ENCODE measurements at places on chromosomes 7 and 10.

- no peak for DNase-seq
Measured at GRCh38 chr7:48390388-48391327, 219.4 kb downstream of the ABCA13 start.

GRCh38 chr10:69890065-69890847, 88.5 kb downstream of the COL13A1 start:
- no peak for DNase-seq

DNA sequence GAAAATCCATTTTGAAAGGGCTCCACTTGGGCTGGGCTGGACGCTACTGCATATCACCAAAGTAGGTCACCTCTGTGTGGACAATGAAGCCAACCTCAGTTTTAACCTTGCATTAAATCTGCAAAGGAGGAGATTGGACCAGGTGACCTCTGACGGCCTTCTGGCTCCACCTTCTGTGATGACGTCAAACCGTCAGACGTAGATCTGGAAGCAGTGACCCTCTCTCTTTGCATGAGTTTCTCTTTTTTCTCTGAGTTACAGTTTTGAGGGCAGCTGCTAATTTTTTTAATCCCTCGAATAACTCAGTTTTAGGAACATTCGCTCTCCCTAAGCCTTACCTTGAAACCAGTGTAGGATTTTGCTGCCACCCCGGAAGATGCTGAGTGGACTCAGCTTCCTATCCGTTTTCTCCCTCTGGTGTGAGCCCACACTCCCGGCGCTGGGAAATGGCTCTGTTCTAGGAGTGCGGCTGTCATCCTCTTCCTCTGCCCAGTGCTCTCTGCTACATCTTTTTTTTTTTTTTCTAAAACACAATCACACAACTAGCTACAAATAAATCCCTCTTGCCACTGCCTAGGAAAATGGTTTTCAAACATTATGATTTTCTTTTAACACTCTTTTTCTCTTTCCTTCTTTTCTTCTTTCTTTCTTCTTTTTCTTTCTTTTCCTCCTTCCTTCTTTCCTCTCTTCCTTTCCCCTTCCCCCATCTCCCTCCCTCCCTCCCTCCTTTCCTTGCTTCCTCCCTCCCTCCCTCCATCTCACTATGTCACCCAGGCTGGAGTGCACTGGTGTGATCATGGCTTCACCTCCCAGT, 27.7 kb upstream of the NMT2 start:
- no peak for DNase-seq

GRCh38 chr7:18610331-18610948, 114.9 kb downstream of the HDAC9 start:
- DNase-seq: no peak

DNA sequence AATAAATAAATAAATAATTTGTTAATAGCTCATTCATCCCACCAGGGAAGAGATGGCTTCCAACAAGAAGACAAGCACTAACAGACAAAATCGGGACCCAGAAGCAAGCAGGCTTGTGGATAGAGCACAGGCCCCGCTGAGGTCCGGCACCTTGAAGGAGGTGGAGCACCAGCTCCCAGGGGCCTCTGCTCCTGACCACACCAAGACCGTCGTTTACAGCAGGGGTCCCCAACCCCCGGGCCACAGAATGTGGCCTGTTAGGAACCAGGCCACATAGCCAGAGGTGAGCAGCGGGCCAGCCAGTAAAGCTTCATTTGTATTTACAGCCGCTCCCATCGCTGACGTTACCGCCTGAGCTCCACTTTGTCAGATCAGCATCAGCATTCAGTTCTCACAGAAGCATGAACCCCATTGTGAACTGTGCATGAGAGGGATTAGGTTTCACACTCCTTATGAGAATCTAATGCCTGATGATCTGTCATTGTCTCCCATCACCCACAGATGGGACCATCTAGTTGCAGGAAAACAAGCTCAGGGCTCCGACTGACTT, 33.3 kb upstream of the SUN1 start:
- DNase-seq: no peak

GRCh38 chr7:122067077-122067476, 77.0 kb downstream of the AASS start:
- DNase-seq: no peak

- DNase-seq: no peak
Measured at GRCh38 chr7:7422641-7423040, 113.0 kb downstream of the COL28A1 start.

DNA sequence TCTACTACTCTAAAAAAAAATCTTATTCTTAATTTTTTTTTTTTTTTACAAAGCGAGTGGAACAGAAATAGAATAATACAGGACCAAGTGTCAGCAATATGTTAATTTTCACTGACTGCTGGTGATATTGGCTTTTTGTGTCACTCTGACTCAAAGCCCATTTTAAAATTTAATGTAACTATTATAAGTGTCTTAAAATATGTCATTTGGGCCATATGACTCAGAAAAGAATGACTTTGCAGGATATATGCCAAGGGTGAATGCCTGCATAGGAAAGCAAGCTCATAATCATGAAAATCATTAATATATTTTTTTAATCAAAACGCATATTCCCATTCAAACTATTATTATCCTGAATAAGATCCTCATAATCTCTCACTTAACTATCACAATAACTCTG, 149.2 kb downstream of the GNAT3 start:
- DNase-seq: no peak

DNA sequence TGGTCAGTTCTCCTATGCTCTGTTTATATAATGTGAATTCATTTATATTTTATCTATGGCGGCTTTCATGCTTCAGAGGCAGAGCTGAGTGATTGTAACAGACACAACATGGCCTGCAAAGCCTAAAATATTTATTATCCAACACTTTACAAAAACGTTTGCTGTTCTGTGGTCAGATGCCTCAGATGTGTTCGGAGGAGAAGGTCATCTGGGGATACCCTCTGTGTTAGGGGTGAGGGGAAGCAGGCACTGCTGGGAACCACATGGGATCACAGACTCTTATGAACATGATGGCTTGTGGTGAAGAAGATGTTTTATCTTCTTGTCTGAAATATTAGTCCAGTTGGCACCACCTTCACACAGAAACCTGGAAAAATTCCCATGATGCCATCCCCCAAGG, 203.4 kb downstream of the PHTF2 start:
- no peak for DNase-seq

DNA sequence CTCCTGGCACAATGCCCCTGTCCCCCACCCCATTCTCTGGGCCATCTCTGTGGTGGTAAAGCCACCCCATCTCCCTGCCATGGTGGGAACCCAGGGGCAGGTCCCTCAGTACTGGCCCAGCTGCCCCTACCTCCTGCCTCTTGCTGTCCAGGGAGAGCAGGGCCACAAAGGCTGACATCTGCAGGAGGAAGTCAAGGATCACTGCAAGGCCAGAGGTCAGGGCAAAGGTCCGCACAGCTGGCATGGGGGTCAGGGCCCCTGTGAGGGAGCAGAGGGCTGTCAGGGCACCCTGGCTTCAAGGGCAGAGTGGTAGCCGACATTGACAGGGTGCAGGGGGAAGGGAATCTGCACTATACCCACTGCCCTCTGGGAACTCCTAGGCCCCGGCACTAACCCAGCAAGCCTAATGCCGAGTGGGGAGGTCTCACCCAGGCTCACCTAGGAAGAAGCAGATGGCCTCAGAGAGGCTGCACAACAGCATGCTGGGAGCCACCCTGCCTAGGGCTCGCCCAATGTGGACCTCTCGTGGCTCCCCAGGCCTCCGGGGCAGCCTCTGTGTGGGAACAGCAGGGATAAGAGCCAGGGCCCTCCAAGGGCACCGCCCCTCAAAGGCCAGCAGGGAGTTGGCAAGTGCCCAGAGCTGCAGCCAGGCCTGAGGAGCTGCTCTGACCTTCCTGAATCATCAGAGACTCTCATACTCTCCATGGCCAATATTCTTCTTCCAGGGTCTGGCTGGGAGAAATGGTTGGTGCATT, 7.7 kb downstream of the NPC1L1 start:
- no peak for DNase-seq

DNA sequence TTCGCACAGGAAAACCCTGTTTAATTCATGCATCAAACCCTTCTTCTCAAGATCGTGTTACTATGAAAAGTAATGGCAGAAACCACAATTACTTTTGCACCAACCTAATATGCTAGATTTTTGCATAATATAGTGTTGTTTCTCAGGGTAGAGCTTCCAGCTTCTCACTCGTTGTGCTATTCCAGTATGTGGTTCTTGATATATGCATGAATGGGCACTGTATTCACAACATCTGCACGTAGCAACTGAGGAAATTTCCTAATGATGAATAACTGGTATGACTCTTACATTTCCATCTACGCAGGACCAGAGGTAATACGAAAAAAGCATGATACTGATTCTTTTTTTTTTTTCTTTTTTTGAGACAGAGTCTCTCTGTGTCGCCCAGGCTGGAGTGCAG, 326.6 kb upstream of the GALNT17 start:
- DNase-seq: no peak

- no peak for DNase-seq
Measured at GRCh38 chr7:30459591-30460245, 18.9 kb downstream of the NOD1 start.

DNA sequence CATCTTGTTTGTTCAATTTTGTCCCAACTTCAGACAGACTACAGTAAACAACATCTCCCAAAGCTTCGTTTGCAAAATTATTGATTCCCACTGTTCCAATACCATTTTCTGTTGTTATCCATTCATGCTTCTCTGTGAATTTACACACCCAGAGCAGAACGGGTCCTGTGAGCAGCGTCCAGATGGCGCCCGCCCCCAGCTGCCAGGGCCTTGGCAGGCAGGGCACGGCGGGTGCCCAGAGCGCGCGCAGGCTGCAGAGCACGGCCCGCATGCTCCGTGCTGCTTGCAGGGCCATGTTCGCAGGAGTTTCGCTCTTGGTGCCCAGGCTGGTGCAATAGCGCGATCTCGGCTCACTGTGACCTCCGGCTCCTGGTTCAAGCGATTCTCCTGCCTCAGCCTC, 32.5 kb upstream of the SEPTIN7 start:
- no peak for DNase-seq

DNA sequence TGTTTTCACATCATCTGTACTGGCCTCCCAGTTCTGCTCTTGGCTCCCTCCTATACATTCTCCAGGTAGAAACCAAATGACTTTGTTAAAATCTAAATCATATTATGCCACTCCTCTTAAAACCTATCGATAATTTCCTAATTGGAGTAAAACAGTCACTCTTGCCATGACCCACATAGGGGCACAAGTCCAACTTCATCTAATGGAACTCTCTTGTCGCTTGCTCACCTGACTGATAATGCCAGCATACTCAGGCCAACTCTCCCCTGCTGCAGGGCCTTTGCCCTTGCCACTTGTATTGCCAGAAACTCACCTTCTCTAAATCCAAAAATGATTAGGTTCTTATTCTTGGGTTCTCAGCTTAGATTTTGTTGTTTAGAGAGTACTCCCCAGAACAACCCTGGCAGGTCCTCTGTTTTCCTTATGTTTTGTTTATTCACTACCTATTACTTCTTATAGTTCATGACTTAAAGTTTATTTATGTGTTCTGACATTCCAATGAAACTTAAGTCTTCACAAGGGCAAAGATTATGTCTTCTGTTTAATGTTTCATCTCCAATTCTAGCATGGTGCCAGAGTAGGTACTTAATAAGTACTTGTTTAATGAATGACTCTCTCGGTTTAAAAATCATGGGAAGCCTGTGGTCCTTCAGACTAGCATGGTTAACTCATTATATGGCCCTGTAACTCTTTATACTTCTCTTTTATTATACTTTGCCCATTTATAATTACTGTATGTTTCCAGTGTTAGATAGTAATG, 345.9 kb upstream of the SMIM30 start:
- no peak for DNase-seq

GRCh38 chr10:44032216-44032615, 352.7 kb downstream of the CXCL12 start:
- DNase-seq: no peak

GRCh38 chr10:74018241-74018640, 20.3 kb downstream of the VCL start:
- DNase-seq: no peak

DNA sequence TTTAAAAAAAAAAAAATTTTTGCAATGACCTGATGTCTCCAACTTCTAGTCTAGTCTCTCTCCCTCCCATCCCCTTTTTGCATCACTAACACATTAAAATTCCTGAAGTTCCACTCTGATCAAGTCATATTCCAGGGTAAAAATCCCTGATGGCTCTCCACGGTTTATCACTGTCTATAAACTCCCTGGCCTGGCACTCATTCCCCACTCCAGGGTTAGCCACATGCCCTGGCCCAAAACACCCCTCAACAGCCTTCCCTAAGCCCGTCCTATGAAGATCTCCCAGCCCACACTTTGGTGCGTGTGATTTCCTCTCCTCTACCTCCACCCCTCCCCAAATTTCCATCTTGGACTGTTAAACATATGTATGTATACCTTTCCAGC, 125.4 kb downstream of the JAZF1 start:
- DNase-seq: no peak

DNA sequence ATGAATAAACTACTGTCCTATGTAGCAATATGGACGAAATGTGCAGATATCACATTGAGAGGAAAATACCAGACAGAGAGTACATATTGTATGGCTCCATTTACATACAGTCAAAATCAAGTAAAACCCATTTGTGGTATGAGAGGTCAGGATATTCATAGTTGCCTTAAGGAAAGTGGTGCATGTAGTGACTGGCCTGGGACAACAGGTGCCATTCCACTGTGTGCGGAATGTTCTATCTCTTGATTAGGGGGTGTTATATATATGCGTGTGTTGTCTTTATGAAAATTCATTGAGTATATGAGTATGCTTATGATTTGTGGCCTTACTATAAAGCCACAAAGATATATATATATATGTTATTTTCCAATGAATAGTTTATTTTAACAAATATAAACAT, 964.0 kb downstream of the SORCS3 start:
- no peak for DNase-seq

GRCh38 chr7:126791306-126791705, 461.4 kb downstream of the GRM8 start:
- no peak for DNase-seq

- no peak for DNase-seq
Measured at GRCh38 chr10:132307823-132308586, at the start of gene STK32C. Gene STK32C, minus strand, starts transcription at chr10:132307950. Its CDS starts 117 bp downstream, at chr10:132307833.

Measured in NCI-H187 treated with DMSO at 0.1 percent for 48 hours (cell line).